Upper lobe of right lung (tissue), 1 donor: ENCODE measurements at places on chromosomes 6 and 20. TPM values are rescaled to one million over a fixed set of nuclear protein-coding genes. Genes with fewer than 3 reads are reported as not detected.

DNA sequence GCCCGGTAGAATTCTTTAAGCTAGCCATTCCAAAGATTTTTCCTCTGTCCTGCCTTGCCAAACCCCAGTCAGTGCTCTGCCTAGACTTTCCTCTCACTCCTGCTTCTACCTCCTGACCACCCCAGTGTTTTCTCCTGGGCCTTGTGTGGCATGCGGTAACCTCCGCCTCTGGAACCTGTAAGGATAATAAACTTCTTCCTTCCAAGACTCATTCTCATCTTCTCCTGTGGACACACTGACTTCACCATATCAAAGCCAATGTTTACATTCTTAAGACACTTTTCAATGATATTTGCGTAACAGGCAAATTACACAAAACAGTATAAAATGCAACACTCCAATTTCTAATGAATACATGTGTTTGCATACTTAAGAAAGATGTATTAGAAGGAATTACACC is 354.6 kb downstream of the RNF144B start:
- no peaks in the 10 kb centered on the region for H3K27me3 ChIP-seq
- no peak overlapping the region for H3K27ac ChIP-seq
- H3K36me3 ChIP-seq, result no peaks in the 10 kb centered on the region
- no peak for DNase-seq

- peaks cover 45% of the 10 kb centered on the region for H3K4me1 ChIP-seq
- no peak for DNase-seq
- H3K27me3 ChIP-seq, result no peaks in the 10 kb centered on the region
- H3K4me3 ChIP-seq, result no peak overlapping the region
- H3K27ac ChIP-seq, result peak overlapping the region; percentile 60
Measured at GRCh38 chr6:111803804-111804203, 69.4 kb downstream of the FYN start.

DNA sequence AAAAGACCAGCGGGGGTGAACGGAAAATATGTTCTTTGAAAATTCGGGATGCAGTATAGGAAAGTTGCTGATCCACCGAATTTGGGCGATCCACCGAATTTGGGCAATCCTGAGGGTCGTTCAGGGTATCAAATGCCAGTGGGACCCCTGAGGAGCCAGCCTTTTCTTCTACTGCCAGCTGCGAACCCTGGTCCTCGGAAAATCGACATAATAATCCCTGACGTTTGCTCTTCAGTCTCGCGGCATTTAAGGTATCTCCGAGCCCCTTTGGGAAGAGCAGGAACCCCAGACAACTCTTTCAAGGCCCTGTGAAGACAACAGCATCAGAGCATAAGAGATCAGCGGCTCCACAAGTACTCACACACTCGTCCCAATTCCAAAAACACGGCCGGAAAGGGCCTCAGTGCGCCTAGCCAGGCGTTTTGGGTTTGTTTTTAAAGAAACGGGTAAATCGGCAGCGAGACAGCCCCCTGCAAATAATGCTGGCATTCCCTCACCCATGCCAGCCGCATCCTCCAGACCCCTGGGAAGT is 1.0 kb downstream of the SIM1 start:
- H3K27ac ChIP-seq, result no peak overlapping the region
- DNase-seq, result no peak
- no peaks in the 10 kb centered on the region for H3K36me3 ChIP-seq
- peaks cover 100% of the 10 kb centered on the region for H3K27me3 ChIP-seq
- no peak overlapping the region for H3K4me3 ChIP-seq

DNA sequence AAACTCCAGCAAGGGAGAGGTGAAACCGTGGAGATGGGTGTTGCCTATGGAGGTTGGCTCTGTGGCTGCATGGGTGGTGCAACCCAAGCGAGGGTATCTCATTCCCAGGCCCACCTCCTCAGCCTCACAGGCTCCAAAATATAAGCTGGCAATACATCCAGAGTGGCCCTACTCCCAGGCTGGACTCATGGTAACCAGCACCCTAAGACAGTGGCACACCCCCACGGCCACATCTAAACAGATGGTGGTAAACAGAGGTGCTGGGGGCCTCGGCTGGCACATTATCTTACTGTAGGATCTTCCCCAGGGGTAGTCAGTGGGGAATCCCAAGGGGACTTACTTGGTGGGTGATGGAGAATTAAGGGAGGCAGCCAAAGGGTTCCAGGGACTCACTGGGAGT is 33.7 kb upstream of the CCND3 start:
- no peak overlapping the region for H3K27ac ChIP-seq
- no peak overlapping the region for H3K4me3 ChIP-seq
- H3K4me1 ChIP-seq, result peaks cover 23% of the 10 kb centered on the region
- no peaks in the 10 kb centered on the region for H3K27me3 ChIP-seq
- DNase-seq, result no peak
- no peaks in the 10 kb centered on the region for H3K36me3 ChIP-seq

GRCh38 chr6:26604026-26604425 is 7.3 kb downstream of the ABT1 start:
- no peak overlapping the region for H3K27ac ChIP-seq
- H3K36me3 ChIP-seq, result peaks cover 14% of the 10 kb centered on the region
- H3K27me3 ChIP-seq, result no peaks in the 10 kb centered on the region

DNA sequence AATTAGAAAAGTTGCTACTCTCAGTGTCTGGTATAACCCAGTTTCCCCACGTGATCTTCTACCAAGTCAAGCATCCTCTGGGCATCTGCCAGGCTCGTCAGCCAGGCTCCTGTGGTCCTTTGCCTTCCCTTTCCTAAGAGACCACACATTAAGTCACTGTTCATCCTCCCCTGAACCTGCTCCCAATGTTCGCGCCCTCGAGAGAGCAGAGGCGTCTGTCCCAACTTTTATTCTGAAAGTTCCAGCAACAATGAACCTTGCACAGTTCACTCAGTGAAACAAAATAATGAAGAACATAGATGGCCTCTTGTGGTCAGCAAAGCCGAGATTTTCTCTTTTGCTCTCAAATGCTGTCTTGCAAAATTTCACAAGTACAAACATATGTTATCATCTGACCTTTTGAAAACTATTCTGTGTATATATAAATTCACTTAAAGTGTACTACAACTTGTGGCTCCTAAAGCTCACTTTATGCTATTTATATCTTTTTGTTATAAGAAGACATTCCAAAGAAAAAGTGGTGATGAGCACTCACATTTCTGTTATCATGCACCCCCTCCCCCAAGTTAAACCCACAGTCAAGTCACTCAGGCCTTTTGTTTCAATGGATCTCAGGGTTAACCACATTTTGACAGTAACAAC is 39.2 kb upstream of the NHSL1 start:
- H3K4me3 ChIP-seq, result no peak overlapping the region
- no peak for DNase-seq
- H3K4me1 ChIP-seq, result peaks cover 36% of the 10 kb centered on the region
- H3K36me3 ChIP-seq, result no peaks in the 10 kb centered on the region

DNA sequence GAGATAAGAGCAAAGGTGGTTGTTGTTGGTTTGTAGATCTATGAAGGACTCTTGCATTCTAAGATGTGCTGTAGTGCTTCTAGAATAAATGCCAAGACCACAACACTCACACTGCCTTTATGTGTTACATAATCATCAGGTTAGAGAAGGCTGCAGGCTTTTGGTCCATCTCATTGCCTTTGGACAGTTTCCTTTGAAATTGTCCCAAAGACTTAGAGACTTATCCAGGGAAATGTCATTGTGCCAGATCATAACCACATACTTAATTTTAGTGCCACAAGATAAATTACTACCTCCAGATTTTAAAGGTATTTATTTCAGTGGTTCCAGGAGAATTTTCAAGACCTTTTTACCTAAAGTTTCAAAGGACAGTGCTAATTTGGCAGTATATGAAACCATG is 666.6 kb upstream of the CITED2 start:
- H3K36me3 ChIP-seq, result no peaks in the 10 kb centered on the region
- H3K27me3 ChIP-seq, result no peaks in the 10 kb centered on the region
- H3K4me1 ChIP-seq, result no peaks in the 10 kb centered on the region
- no peak overlapping the region for H3K4me3 ChIP-seq

- H3K36me3 ChIP-seq, result no peaks in the 10 kb centered on the region
- no peak overlapping the region for H3K27ac ChIP-seq
- H3K27me3 ChIP-seq, result no peaks in the 10 kb centered on the region
- H3K4me1 ChIP-seq, result no peaks in the 10 kb centered on the region
- no peak overlapping the region for H3K4me3 ChIP-seq
Measured at GRCh38 chr6:33329058-33329457, 11.5 kb upstream of the ZBTB22 start.

DNA sequence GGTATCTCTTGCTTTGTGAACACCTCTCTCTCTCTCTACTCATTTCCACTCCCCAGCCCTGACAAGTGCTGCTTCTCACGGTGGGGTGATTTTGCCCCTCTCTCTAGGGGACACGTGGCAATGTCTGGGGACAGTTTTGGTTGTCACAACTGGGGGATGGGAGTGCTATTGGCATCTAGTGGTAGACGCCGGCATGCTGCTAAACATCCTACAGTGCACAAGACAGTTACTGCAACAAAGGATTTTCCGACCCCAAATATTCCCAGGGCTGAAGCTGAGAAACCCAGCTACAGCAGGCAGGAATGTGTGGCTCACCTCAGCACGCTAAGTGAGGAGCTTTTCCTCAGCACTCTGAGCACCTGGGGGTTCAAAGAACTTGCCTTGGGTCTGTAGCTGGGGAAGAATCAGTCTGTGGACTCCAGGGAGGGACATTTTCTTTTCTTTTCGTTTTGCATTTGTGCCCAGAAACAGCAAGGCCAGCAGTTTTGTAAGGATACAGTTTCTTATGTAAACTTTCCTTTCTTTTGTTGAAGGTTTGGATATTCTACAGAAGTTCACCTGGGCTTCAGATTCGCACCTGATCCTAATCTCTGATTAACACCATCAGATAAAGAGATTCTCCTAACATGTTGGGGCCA is 246.9 kb upstream of the ZFP64 start:
- no peak overlapping the region for H3K27ac ChIP-seq
- no peak overlapping the region for H3K4me3 ChIP-seq
- no peaks in the 10 kb centered on the region for H3K4me1 ChIP-seq
- no peaks in the 10 kb centered on the region for H3K27me3 ChIP-seq
- H3K36me3 ChIP-seq, result no peaks in the 10 kb centered on the region
- no peak for DNase-seq

The C6orf163 gene
- total RNA-seq, result 2.1 TPM

The MCCD1 gene
- total RNA-seq, result not detected

The KCNK5 gene
- 10.0 TPM for total RNA-seq

The LIN28B gene
- not detected for total RNA-seq
